ENCODE measurements at places on chromosomes 4 and X. TPM values are rescaled to one million over a fixed set of nuclear protein-coding genes. Genes with fewer than 3 reads are reported as not detected.

NXF2B gene
- 0.25 TPM for total RNA-seq

- no peak for DNase-seq
Measured at GRCh38 chr4:11120435-11120834, 308.3 kb downstream of the HS3ST1 start.

DNA sequence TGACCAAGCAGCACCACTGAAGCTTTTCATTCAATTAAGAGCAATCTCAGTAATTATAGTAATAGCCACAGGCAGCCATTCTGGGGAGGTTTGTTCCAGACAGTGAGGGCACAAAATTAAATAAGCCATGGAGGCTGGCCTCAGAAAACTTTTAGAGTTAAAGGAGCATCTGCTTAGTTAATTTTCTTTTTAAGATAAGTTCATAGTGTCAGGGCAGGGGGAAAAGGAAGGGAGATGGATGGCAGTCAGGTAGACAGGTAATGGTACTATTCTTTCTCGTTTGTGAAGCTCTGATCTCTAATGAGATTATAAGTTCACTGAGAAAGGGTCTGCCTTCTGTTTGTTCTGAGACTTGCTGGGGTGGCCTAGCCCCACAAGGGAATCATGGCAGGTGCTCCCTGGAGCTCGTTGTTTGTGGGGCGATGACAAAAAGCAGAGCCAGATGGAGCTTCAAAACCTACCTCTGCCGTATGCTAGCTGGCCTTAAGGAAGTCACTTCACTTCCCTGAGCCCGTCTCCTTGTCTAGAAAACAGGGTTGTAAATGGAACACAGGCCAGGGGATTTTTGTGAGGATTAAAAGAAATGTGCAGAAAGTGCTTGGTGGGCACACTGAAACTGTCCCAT, 44.6 kb upstream of the FGFBP2 start:
- DNase-seq: no peak

DNA sequence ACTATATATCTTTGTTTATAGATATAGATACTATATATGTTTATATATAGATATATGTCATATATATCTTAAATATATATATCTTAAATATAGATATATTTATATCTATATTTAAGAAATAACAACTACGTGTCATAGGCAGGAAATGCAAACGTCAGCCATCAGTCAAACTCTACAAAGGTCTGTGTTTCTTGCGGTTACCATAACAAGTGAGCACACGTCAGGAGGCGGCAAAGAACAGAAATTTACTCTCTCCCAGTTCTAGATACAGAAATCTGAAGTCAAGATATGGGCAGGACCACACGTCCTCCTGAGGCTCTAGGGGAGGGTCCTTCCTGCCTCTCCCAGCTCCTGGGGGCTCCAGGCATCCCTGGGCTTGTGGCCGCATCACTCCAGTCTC, 6.5 kb downstream of the PLCXD1 start:
- DNase-seq: no peak

PASD1 gene
- not detected for total RNA-seq

DNA sequence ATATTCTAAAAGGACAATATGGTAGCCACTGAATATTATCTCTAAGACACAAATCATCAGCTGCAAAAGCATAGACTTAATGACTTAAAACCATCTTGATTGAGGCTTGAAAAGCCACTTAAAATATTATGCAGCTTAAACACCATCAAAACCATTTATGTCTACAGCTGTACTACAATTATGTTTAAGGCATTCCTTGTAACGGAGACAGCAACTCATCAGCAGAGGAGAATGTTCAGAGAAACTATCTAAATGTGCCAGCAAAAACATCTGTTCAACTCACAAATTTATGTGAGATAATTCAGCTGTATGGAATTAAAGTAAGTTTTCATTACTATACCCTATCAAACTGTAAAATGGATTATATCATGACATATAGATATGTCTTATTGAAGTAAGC, 147.9 kb upstream of the CTSO start:
- DNase-seq: peak; percentile 8

DNA sequence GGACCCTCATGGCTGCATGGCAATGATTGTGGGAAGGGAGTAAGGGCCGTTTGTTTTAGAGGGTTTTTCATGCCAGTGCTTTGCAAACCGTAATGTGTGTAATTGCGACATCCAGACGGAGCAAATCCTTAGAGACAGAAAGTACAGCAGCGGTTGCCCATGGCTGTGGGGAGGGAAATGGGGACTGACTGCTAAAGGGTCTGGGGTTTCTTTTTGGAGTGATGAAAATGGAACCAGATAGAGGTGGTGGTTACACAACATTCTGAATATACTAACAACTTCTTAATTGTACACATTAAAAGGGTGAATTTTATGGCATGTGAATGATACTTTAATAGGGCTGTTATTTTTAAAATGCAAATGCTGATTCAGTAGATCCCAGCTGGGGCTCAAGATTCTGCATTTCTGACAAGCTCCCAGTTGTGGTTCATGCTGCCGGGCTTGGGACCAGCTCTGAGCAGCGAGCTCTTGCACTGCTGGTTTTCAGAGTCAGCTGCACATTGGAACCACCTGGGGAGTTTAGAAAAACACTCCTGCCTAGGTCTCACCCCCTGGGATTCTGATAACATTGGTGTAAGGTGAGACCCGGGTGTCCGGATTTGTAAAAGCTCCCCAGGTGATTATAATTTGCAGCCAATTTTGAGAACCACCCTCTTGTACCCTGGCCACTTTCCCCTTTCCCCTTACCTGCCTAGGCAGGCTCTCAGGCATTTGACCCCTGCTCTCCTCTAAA, 47.7 kb downstream of the PRPS1 start:
- DNase-seq: peak; percentile 16

- DNase-seq: no peak
Measured at GRCh38 chrX:24245202-24245601, 68.7 kb downstream of the SUPT20HL2 start.

DNA sequence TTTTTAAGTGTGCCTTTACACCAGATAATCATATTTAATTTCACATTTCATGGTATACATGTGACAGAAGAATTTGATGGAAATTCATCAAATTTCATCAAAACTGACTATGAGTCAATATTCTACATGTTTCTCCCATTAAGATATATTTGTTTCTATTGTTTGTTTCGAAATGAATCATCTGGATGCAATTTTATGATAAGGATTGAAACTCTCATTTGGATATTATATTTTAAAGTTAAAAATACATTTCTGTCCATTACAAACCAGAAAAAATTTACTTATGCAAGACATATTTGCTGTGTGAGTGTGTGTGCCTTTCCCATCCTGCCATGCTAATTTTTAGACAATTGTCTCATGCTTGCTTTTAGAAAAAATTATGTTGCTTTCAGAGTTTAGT, 52.2 kb downstream of the SULT1B1 start:
- DNase-seq: no peak

DNA sequence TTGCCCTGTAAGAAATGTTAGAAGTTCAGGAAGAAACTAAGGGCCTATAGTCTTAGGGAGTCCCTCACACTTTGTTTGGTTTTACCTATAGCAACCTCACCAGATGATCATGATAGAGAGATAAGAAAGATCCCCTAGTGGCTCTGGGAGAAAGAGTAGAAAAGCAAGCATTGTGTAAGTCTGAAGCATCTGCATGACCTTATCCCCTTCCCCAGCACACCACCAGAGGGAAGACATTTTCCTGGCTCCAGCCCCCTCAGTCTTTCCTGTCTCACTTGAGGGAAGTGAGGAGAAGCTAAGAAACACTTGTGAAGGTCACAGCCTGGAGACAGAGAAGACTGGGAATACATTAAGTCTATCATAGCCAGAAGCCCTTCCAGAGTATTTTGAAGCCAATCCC, 154.0 kb downstream of the EVC2 start:
- no peak for DNase-seq

- DNase-seq: no peak
Measured at GRCh38 chrX:119481323-119481801, 13.1 kb downstream of the SLC25A5 start.

DNA sequence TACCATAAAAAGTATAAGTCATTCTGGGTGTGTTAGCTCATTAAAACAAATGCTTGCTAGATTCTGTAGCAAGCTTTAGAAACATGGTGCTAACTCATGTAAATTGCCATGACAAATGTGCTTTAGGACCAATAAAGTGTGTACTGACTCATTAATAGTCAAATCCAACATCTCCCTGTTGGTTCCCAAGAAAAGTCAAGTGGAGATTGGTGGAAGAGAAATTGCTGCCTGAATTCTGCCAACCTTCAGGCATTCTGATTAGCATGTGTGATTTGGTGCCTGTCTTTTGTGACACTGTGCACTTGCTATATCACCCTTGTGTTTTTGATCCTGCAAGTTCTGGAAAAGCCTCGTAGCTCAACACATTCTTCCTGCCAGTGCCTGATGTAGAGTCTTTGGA, 503.8 kb upstream of the BOD1L1 start:
- no peak for DNase-seq

DNA sequence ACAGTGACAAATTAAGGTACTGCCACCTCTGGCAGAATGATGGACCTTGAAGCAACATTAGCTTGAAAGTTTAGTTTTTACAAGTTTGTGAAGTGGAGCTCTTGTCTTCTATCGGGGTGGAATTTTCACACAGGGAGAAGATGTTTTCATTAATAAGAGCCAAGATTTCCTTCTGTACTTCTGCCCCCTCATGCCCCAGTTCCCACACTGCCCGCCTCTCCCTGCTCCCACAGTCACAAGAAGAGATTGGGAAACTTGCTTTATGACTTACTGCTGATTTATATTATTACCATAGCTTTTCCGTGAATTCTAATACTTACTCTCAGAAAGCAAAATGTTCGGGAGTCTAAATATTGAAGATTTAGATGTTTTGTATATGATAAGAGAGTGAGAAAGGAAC, 539.8 kb upstream of the ARX start:
- no peak for DNase-seq

DNA sequence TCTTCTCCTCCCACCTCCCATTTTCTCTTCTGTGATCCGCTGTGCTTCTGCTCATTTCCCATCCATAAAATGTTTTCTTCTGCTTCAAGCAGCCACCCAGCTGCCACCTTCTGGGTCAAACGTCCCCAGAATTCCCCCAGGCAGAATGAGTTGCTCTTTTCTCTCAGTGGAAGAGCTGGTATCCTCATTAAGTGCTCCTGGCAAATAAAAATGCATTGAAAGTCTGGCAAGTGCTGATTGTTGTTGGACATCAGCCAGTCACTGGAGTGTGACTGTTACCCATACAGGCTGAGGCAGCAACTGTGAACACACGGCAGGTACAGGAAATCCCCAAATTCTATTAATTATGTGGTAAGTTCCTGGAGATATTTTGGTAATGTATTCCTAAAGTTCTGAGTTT, 52.6 kb downstream of the LIMCH1 start:
- DNase-seq: peak; percentile 58

CYTL1 gene
- 1.7 TPM for total RNA-seq

NALF2 gene
- 2.0 TPM for total RNA-seq

DNA sequence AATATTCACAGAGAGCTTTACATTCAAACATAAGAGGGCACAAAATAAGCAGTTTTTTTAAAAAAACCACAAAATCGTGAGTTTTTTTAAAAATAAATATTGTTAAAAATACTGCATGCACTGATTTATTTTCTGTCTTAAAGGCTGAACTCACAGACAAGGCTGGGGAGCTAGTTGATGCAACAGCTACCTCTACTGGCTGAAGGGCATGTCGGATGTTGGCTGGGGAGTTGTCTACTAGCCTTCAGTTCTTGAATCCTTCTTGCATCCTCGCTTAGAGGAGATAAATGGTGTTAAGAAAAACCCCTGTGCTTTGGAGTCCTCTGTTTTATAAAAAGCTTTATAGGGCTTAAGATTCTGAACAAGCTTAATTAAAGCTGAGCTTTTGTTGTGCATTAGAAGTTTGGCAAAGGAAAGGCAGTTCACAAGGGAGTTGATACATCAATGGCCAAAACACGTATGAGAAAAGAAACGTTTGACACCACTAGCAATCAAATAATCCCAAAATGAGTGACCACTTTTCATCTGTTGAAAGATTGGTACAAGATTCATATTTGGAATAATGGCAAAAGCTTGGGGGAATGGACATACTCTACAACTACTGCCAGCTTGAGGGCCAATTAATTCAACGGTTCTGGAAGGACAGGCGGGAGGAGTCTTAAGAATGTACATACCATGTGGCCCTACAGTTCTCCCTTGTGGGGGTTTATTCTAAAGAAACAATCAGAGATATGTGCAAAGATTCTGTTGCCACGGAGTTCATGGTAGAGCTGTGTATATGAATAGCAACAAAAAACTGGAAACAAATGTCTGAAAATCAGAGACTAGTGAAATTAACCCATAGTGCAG, 94.7 kb downstream of the SEL1L3 start:
- peak; percentile 84 for DNase-seq

DNA sequence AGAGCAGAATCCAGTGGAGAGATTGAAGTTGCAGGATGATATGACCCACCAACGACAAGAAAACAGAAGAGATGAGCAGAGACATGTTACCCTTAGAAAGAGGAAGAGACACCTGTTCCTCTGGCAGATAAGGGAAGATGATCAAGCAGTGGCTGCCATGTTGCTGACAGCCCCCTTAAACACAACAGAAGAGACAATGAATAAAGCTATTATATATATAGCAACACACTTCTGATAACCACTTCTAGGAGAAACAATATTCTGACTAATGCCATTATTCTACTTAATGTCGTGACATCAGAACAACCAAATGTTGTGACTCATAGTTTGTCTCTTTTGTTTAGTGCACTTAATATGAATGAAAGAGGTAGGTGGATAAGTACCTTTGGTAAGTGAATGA, 44.9 kb downstream of the SH3RF1 start:
- no peak for DNase-seq

ELOVL6 gene
- total RNA-seq: 10.7 TPM

DNA sequence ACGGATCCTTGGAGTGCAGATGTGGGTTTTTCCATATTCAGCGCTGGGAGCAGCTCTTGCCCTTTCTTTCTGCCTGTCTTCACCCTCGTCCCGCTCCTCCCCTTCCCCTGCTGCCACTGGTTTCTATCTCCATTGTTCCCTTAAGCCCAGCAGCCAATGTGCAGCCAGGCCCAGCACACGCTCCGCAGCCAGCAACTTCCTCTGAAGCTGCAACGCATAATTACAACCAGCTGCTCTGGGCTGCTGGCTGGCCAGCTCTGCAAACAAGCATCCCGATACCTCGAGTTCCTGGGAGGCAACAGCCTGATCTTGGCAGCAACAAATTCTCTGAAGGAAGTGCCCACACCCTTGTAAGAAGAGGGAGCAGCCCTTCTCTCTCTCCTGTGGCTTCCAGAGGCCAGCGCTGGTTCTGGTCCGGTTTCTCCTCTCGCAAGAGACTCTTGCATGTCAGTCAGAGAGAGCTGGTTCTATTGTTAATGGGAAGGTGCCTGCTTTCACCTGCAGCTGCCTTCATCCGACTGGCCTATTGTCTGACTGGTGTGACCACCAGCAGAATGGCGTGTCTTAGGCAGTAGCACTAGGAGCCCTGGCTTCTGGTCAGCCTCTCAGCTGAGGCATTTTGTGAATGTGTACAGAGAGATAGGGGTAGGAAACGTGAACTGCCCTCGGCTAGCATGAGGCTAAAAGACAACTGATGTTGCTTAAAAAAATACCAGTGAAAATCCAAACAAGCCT, 83.8 kb upstream of the MAML3 start:
- DNase-seq: peak; percentile 89

GRCh38 chr4:150164956-150165629, 86.8 kb downstream of the DCLK2 start:
- no peak for DNase-seq

- DNase-seq: no peak
Measured at GRCh38 chrX:44871931-44872820, 812 bp upstream of the KDM6A start.
